HFFc6 (cell line): ENCODE measurements at places on chromosomes 5 and 9.

- H3K4me1 ChIP-seq, result peaks cover 9% of the 10 kb centered on the region
- no peak overlapping the region for H3K4me3 ChIP-seq
- no peaks in the 10 kb centered on the region for H3K36me3 ChIP-seq
- no peak for DNase-seq
- no peak overlapping the region for H3K27ac ChIP-seq
- H3K27me3 ChIP-seq, result peaks cover 19% of the 10 kb centered on the region
Observed at GRCh38 chr5:171513591-171513990, 94.1 kb downstream of the FGF18 start.

DNA sequence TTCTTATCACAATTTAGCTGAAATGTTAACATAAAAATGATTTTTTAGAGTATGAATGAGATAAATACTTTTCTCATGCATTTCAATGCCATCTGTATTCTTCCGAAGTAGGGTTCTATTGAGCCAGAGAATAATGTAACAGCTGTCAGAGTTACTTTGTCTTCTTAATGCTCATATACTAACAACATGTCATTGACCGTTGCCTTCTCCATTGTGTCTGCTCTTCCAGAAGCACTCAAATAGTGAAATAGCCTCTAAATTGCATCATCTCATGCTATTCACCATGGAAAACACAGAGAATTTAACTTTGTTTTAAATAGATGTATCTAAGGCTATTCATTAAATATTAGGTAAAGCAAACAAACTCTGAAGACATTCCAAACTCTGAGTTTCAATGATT, 1875.9 kb upstream of the CDH9 start:
- H3K27ac ChIP-seq, result no peak overlapping the region
- H3K4me1 ChIP-seq, result no peaks in the 10 kb centered on the region
- H3K36me3 ChIP-seq, result no peaks in the 10 kb centered on the region
- no peak for DNase-seq

GRCh38 chr5:74266132-74266531, 374.4 kb downstream of the ENC1 start:
- H3K36me3 ChIP-seq, result no peaks in the 10 kb centered on the region
- H3K4me3 ChIP-seq, result no peak overlapping the region

GRCh38 chr9:109907810-109908458, 127.9 kb downstream of the PALM2AKAP2 start:
- no peak overlapping the region for H3K4me3 ChIP-seq
- H3K4me1 ChIP-seq, result peaks cover 22% of the 10 kb centered on the region
- no peaks in the 10 kb centered on the region for H3K36me3 ChIP-seq
- no peak overlapping the region for H3K27ac ChIP-seq
- H3K27me3 ChIP-seq, result no peaks in the 10 kb centered on the region
- no peak for DNase-seq

DNA sequence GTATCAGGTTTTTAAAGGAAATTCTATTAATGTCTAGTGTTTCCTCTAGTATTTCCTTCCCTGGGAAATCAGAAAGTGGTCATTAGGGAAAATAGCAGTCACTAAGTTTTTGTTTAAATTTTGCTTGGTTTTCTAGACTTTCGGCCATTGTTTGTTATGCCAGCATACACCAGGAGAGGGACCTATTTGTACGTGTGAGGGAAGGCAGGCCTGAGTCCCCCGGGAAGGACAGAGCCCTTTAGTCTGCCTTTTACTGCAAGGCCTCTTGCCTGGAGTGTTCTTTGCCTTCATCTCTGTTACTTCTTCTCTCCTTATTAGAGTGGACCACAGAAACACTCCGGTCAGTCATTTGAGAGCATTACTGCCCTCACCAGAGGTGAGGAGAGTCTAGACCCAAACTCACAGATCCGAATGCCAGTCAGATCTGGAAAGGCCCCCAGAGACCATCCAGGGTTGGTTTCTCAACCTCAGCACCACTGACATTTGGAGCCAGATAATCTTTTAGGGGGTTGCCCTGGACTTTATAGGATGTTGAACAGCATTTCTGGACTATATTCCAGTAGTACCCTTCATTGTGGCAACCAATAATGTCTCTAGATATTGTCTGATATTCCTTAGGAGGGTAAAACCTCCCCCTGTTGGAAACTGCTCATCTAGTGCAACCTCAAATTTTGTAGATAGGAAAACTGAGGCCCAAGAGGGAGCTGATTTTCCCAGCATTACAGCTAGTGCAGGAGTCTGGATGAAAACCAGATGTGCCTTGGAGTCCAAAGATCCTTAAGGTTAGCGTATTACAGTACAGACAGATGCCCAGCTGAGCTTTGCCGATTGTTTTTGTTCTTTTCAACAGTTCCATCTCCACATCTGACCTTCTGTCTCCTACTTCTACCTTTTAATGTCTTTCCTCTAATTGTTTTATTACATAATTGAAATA, 93.0 kb upstream of the NIPAL4 start:
- H3K36me3 ChIP-seq, result no peaks in the 10 kb centered on the region
- no peak overlapping the region for H3K4me3 ChIP-seq

DNA sequence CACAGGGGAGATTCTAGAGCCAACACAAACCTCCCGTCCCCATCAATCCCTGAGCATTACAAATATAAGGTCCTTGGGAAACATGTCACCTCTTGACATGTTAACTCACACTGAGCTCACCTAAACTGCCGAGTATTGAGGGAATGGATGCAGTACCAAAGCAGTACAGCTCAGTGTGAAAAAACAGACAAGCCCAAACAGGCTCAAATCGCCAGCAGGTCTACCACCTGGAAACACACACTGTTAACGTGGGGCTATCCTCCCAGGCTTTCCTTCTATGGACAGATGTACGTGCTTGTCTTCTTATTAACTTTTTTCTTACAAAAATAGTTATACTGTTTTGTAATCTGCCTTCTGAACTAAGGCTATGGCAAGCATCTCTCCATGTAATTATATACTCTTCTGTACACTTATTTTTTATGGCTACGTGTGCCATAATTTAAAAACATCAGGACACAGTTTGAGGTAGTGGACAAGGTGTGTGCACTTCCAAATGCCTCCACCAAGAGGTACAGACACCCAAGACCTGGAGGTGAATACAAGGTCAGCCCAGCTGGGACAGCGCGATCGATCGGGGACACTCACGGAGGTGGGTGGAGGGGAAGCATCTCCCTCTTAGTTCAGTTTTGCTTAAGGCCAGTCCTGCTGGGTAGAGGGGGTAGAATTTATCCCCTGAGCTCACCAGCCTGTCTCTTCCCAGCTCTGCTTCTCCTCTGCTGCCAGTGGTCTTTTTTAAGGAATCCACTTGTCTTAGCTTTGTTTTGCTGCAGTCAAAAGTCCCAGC, 76.5 kb downstream of the DAP start:
- H3K4me3 ChIP-seq, result no peak overlapping the region
- DNase-seq, result no peak
- peaks cover 40% of the 10 kb centered on the region for H3K36me3 ChIP-seq
- H3K27ac ChIP-seq, result no peak overlapping the region
- H3K27me3 ChIP-seq, result no peaks in the 10 kb centered on the region; the same call in 1 of the 2 replicates

- H3K4me3 ChIP-seq, result no peak overlapping the region
- no peak overlapping the region for H3K27ac ChIP-seq
- no peaks in the 10 kb centered on the region for H3K4me1 ChIP-seq
- H3K36me3 ChIP-seq, result no peaks in the 10 kb centered on the region
Observed at GRCh38 chr5:125725691-125726090, 697.5 kb upstream of the GRAMD2B start.

- no peak for DNase-seq
- H3K4me1 ChIP-seq, result no peaks in the 10 kb centered on the region
- no peaks in the 10 kb centered on the region for H3K27me3 ChIP-seq
- H3K27ac ChIP-seq, result no peak overlapping the region
Observed at GRCh38 chr5:158621391-158621790, 478.3 kb downstream of the EBF1 start.

- H3K27me3 ChIP-seq, result no peaks in the 10 kb centered on the region; the same call in 1 of the 2 replicates
- H3K4me3 ChIP-seq, result no peak overlapping the region
- no peaks in the 10 kb centered on the region for H3K36me3 ChIP-seq
Observed at GRCh38 chr5:75668445-75668844, 48.8 kb downstream of the POC5 start.

- no peaks in the 10 kb centered on the region for H3K4me1 ChIP-seq
- H3K36me3 ChIP-seq, result no peaks in the 10 kb centered on the region
- H3K4me3 ChIP-seq, result no peak overlapping the region
- no peak for DNase-seq
Observed at GRCh38 chr9:95696701-95697100, 178.8 kb upstream of the ERCC6L2 start.

GRCh38 chr9:136043441-136043991, 51.6 kb downstream of the NACC2 start:
- no peak overlapping the region for H3K27ac ChIP-seq
- DNase-seq, result no peak
- no peaks in the 10 kb centered on the region for H3K27me3 ChIP-seq
- peaks cover 23% of the 10 kb centered on the region for H3K36me3 ChIP-seq

- H3K27me3 ChIP-seq, result peaks cover 2% of the 10 kb centered on the region
- H3K36me3 ChIP-seq, result peaks cover 28% of the 10 kb centered on the region
- peak; percentile 70 for DNase-seq
- no peak overlapping the region for H3K4me3 ChIP-seq
Observed at GRCh38 chr5:159156426-159157238, 52.7 kb downstream of the RNF145 start.

- H3K4me3 ChIP-seq, result peak overlapping the region; percentile 79
- H3K27ac ChIP-seq, result peak overlapping the region; percentile 19; the same call in 1 of the 2 replicates
Observed at GRCh38 chr5:135034236-135034962, 371 bp upstream of the PITX1 start.

DNA sequence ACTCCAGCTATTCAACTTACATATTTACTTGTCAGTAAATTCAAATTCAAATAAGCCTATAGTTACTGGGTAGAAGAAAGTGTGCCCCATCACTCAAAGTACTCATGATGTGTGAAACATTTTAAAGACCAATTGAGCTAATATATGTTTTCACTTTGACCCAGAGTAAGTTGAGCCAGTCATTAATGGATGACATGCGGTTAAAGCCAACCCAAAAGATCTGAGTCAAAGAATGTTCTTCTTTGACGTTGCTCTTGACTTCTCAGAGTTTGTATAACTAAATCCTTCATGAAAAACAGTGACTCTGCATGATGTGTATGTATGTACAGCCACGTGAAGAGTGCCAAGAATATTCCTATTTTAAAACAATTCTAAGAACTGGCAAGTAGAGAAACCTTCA, 237.4 kb downstream of the NR2F1-AS1 start:
- peaks cover 2% of the 10 kb centered on the region for H3K27me3 ChIP-seq
- H3K4me1 ChIP-seq, result peaks cover 10% of the 10 kb centered on the region; the same call in 1 of the 2 replicates
- H3K36me3 ChIP-seq, result 0 out of 2 replicates have a peak, but pooled peaks cover 5% of the 10 kb centered on the region

DNA sequence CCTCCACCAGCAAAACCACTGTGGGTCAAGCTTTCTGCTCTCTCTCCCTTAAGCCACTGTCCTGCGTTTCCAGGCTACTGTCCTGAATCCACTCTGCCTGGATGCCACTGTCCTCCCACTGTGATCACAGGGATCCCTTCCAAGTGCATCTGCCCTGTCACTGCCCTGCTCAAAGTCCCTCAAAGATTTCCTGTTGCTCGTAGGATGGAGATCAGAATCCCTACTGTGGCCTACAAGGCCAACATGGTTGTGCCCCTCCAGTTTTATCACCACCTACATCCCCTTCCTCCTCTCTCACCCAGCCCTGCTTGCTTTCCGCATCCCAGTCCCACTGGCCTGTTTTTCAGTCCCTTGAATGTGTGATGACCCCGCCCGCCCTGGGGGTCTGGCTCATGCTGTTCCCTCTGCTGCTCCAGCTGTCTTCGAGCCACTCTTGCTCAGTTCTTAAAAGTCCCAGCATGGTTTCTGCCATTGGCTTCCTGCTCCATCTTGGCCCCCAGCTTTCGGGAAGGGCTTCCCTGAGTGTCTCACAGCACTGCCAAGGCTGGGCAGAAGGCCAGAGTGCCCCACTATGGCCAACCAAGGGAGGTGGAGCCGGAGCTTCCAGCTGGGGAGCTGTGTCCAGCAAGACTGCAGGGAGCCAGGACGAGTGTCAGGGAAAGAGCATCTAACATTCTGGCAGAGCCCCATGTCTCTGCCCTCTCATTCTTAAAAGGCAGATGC, 12.9 kb upstream of the FRRS1L start:
- no peak for DNase-seq
- H3K4me1 ChIP-seq, result no peaks in the 10 kb centered on the region
- H3K27me3 ChIP-seq, result peaks cover 22% of the 10 kb centered on the region
- H3K27ac ChIP-seq, result no peak overlapping the region
- H3K4me3 ChIP-seq, result no peak overlapping the region

DNA sequence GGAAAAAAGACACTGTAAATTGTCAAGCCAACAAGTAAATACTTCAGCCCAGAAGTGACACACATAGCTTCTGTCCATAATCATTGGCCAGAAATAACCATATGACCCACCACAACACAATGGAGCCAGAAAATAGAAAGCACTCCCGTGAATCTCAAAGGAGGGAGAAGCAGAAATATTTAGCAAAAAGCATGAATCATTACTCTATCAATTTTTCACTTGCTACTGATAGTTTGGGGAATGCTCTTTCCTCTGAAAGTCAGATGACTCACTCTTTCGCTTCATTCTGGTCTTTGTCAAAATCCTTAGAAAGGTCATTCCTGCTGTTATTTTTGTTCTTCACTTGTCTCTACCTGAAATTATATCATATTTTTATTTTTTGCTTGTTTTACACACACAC, 312.6 kb downstream of the TMEM232 start:
- H3K27me3 ChIP-seq, result peaks cover 2% of the 10 kb centered on the region; the same call in 1 of the 2 replicates
- no peaks in the 10 kb centered on the region for H3K36me3 ChIP-seq
- DNase-seq, result no peak
- no peak overlapping the region for H3K4me3 ChIP-seq
- H3K4me1 ChIP-seq, result no peaks in the 10 kb centered on the region

DNA sequence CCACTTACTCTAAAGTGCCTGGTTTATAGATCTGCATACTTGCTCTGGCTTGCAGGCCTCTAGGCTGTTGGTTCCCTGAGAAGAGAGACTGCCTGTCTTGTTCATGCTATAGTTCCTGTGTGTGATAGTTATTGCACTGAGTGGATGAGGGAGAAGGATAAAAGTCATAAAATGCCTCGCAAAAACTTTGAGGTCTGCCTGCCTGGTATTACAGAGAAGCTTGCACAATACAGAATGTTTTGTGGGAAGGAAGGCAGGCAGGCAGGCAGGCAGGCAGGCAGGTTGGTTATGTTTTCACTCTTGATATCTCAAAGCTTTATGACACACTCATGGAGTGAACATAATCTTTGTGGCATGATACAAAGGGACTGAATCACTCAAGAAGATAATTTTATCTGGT, 287.1 kb downstream of the SLIT3 start:
- no peak for DNase-seq
- no peaks in the 10 kb centered on the region for H3K36me3 ChIP-seq
- H3K4me1 ChIP-seq, result no peaks in the 10 kb centered on the region
- peaks cover 6% of the 10 kb centered on the region; the same call in 1 of the 2 replicates for H3K27me3 ChIP-seq
- no peak overlapping the region for H3K4me3 ChIP-seq

GRCh38 chr5:159333545-159333925, 3.2 kb upstream of the IL12B start:
- no peak overlapping the region for H3K4me3 ChIP-seq
- peaks cover 75% of the 10 kb centered on the region for H3K4me1 ChIP-seq
- peaks cover 2% of the 10 kb centered on the region; the same call in 1 of the 2 replicates for H3K27me3 ChIP-seq
- DNase-seq, result no peak
- no peaks in the 10 kb centered on the region for H3K36me3 ChIP-seq
- H3K27ac ChIP-seq, result no peak overlapping the region
